GM10248 (cell line): ENCODE measurements at places on chromosomes 11 and 22.

DNA sequence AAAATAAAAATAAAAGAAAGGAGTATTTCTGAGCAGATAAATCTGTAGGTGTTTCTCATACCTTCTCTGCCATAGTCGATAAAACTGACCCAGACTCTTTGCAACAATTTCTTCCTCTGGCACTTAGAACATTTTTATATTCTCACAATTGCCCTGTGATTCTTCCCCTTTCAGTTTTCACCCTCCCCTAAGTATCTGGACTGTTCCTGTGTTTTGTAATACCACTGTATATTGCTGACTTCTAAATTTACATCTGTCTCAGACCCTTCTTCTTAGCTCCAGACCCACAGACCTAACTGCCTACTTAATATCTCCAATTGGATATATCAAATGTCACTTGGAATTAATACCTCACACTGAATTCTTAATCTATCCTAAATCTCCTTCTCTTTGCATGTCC is 133.4 kb upstream of the DDI1 start:
- no peak for DNase-seq

GRCh38 chr11:92931746-92932422 is 37.6 kb upstream of the MTNR1B start:
- no peak for DNase-seq

DNA sequence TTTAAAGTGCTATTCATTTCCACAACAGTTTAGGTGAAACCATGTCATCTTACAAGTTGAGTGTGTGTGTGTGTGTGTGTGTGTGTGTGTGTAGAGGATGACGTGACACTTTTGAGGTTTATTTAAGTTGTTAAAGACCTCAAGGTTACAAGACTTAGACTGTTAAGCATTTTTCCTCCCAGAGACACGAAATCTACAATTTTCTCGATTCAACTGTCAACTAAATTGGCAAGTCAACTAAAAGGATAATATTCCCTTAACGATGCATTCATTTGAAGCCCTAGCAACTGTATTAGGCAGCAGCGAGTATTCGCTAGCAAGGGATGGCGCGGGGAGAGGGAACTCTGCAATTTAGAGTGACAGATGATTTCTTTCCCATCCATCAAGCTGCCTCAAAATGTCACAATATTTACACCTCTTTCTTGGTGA is 17.6 kb upstream of the BDNF start:
- no peak for DNase-seq

GRCh38 chr11:72981971-72982685 is 160.0 kb downstream of the FCHSD2 start:
- no peak for DNase-seq

GRCh38 chr22:37848587-37849088 is 581 bp upstream of the EIF3L start:
- no peak for DNase-seq

DNA sequence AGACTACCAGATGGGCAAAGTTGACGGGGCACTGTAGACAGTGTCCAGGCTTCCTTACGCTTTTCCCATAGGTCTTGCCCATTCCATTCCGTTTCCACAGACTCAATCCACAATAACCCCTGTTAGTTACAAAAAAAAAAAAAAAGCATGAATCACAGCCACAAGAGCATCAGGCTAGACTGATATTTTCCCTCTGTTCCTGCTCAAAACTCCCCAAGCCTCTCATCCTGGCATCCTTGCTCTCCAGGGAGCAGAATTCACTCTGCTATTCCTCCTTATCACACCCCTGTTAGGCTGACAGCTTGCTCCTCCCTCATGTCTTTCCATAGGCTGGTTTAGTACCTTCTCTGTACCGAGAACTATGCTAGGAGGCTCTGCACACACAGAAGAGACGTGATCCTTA is 42.2 kb downstream of the TMEM123 start:
- DNase-seq = no peak

GRCh38 chr11:23453522-23453921 is 593.2 kb upstream of the CCDC179 start:
- DNase-seq = no peak

DNA sequence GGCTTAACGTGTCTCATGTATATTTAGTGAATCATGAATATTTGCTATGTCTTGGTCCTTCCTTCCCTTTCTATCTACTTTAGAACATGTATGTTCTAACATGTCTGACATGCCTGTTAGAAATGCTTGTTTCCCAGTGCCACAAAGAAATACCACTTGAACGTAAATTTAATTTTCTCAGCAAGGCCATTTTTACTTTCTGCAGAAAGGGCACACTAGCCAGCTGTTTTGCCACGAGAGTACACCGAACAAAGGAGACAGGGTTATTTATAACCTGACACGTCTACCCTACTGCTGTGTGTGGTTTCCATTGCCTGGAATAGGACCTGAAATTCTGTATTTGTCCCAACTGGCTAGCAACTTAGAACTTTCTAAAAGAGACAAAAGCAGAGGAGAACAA is 7.4 kb upstream of the ZBTB44 start:
- DNase-seq = no peak

DNA sequence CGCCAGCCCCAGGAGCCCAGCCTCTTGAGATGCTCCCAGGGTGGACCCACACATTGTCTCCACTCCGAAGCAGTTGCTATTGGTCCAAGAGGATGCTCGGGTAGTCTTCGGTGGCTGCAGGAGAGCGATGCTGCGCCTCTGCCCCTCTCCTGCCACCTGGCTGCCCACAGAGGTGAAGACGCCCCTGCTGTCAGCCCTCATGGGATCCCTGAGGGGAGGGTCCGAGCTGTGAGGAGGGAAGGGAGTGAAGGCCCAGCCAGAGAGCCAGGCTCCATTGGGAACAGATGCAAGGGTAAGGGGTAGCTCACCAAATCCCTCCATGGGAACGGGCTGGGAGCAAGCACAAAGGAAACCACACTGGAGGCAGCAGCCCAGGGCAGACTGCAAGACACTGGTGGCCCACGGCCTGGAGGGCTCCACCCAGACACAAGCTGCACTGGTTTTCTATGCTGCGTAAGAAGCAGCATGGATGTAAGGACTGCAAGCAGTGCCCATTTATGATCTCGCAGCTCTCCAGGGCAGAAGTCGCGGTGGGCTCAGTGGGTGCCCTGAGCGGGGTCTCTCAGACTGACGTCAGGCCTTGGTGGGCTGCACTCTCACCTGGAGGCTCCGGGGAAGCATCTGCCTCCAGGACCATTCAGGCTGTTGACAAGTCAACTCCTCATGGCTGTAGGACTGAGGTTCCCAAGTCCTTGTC is 15.7 kb downstream of the TSPAN32 start:
- DNase-seq = no peak

GRCh38 chr11:93984196-93984567 is 37.0 kb upstream of the HEPHL1 start:
- no peak for DNase-seq

DNA sequence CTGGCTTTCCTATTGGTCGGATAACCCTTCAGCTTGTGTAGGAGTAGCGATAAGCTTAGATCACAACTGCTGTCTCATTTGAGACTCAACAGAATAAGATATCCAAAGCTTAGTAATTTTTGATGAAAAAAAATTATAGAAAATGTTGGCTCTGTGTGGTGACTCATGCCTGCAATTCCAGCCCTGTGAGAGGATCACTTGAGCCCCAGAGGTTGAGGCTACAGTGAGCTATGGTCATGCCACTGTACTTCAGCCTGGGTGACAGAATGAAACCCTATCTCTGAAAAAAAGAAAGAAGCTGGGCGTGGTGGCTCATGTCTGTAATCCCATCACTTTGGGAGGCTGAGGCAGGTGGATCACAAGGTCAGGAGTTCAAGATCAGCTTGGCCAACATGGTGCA is 55.6 kb upstream of the RRM1 start:
- DNase-seq = no peak

DNA sequence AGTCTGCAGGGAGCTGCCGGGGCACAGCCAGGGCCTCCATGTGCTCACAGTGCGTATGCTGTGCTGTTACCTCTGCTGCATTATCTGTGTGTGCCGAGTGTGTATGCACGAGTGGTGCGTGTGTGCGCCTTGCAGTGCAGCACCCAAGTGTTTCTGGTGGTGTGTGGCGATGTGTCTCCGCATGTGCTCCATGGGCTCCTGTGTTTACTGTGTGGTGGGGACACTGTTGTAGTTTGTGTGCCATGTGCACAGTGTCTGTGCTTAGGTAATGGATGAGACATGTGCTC is 31.4 kb downstream of the KCNC1 start:
- DNase-seq = no peak

DNA sequence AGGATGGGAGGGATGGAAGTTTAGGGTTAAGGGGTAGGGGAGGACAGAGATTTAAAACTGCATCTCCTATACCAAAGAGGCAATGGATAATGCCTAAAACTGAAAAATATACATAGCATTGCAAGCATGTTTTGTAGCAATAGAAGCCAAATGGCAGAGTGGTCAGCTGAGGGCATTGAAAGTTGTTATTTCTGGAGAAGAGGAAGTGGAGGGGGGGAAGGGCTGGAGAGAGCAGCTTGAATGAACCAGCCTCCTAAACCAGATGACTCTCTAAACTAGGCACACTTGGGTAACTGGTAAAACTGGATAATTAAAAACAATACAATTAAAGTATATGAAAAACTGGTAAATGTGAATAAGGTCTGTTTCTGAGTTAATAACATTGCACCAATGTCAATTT is 70.3 kb upstream of the TP53I11 start:
- DNase-seq = no peak

DNA sequence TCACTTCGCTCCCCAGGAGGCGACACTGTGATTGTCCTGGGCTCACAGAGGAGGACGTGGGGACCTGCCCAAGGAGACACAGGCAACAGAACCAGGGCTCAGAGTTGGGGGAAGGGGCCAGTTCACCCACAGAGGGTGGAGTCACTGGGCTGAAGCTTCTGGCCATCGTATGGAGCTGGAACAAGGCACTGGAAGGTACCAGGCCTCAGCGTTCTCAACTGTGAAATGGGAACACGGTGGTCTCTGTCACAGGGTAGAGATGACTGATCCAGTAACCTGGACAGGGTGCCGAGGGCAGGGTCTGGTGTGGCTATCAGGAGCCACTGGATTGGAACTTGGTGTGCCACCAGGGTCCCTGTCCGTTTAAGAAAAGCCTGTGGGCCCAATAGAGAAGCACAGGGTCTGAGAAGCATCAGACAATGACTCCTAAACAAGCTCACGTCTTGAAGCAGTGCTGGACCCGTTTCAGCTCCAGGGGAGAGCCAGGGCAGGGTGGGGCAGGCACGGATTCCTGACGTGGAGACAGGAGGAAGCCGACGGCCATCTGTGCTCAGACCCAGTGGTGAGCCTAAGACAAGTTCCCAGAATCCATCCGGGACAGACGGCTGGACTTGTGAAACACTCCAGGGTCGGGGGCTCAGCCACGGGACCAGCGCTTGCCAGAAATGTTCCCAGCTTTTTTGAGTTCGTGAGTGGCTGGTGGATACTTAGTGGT is 25.0 kb upstream of the KCNQ1OT1 start:
- no peak for DNase-seq

DNA sequence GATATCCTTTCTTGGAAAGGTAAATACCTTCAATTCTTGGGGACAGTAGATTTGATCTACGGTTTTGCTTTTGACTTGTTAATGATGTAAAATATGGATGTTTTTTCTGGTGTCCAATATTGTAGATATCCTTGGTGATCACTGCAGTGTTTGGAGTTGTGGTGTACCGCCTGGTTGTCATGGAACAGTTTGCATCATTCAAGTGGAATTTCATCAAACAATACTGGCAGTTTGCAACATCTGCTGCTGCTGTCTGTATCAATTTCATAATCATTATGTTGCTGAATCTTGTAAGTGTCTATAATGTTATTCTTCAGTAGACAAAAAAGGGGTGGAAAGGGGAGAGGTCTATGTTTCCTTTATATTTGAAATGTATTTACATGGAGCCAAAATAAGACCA is 27.4 kb upstream of the MUC15 start:
- DNase-seq = no peak

DNA sequence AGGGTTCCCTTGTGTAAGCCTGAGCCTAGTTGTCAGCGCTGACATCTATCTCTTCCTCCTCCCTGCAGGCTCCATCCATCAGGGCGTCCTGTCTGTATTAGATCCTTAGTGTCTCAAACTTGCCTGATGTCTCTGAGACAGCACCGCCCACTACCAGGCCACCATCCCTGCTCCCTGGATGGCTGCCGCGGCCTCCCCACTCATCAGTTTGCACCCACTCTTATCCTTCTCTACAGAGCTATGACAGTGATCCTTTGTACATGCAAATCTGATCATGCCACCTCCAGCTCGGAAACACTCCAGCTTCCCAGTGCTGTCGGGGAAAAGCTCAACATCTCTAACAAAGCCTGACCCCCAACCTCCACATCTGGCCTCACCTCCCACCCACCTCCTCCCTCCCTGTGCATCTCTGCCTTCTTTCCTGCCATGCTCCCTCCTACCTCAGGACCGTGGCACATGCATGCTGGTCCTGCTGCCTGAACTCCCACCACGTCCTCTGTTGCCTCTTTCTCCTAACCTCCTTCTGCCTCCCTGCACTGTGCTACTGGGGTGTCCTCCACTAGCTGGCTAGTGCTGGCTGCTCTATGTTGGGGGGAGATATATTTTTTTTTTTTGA is 61.6 kb upstream of the EIF3D start:
- DNase-seq = no peak

DNA sequence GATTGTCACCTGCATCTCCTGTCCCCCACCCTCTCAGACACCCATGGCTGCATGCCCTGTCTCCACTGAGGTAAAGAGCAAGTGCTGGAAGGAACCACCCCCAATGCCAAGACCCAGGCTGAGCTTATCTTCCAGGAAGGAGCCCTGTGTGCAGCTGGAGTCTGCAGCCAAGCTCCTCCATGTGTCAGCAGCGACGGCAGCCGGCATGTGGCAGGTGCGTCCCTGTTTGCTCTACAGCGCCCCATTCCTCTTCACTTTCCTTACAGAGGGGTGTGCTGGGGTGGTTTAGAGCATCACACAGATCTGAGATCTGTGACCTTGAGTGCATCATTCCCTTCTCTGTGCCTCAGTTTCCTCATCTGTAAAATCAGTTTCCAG is 7.7 kb upstream of the MN1 start:
- no peak for DNase-seq

DNA sequence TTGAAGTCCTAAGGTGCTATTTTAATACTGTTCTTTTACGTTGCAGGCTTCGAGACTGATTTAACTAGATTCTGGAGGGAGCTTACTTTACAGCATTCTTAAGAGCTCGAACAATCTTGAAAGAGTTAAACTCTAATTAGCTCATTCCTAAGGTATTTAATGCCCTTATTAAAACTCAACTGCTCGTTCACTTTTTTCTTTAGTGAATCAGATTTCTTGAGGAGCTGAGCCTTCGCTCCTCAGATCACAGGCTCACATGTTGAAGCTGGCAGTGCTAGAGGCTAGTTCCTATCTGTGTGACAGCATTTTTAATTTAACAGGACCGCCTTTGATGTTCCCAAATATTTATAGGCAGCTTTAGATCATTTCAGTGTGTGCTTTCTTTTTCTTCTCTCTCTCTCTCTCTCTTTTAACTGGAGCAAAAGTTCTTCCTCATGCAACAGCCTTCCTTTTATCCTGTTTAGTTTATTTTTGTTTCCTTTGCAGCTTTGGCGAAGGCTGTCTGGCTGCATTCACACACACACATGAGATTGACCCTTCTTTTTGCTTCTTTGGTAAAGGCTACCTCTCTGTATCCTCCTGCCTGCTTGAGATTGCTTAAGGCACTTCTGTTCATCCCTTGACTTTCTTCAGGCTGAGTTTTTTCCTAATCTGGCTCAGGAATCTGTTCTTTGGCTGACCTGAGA is 21.0 kb downstream of the ZNRF3 start:
- no peak for DNase-seq
